ENCODE measurements at places on chromosomes 3 and 15. TPM values are rescaled to one million over a fixed set of nuclear protein-coding genes. Genes with fewer than 3 reads are reported as not detected.

SLC22A14 gene
- total RNA-seq: not detected

EDC3 gene
- total RNA-seq: 69.8 TPM

GRCh38 chr15:59176653-59177316, 29.9 kb upstream of the LDHAL6B start:
- no peak for DNase-seq

GRCh38 chr3:62888778-62889177, 13.6 kb upstream of the CADPS start:
- DNase-seq: no peak

- no peak for DNase-seq
Measured at GRCh38 chr3:105466495-105467404, 100.0 kb downstream of the ALCAM start.

DNA sequence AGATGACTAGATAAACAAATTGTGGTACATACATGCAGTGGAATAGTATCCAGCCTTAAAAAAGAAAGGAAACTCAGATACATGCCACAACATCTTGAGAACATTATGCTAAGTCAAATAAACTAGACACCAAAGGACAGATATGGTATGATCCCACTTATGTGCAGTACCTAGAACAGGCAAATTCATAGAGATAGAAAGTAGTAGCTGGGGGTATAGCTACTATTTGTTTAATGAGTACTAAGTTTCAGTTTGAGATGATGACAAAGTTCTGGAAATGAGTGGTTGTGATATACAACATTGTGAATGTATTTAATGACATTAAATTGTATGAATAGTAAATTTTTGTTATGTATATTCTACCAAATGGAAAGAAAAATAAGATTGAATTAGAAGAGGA, 477.2 kb upstream of the CFAP20DC start:
- no peak for DNase-seq

Measured in neural crest cell (in vitro differentiated cells).